Stimulated activated CD8-positive, alpha-beta memory T cell treated with anti-CD3 and anti-CD28 coated beads, Interleukin-7, amount 100 ng/mL, for 1 hour (primary cell): ENCODE measurements at places on chromosomes 6 and 20.

GRCh38 chr20:46784436-46785127, 75.1 kb downstream of the SLC2A10 start:
- no peak for DNase-seq

DNA sequence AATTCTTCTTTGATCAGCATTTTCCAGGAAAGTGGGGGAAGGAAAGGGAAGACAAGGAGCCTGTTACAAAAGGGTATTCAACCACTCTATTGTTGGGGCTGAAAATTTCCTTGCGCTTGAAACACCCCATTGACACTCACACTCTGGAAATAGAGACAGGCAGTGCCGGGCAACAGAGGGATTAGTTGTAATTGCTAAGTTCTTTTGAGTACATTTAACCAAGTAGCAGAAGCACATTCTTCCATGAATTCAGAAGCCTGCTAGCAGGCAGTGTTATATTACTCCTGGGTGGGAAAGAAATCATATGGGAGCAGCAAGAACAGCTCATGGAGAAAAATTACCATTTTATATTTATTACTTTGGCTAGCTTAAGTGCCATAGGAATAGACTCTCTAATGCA, 745.5 kb downstream of the C6orf118 start:
- no peak for DNase-seq

GRCh38 chr6:104281370-104281769, 578.3 kb downstream of the HACE1 start:
- DNase-seq, result no peak

DNA sequence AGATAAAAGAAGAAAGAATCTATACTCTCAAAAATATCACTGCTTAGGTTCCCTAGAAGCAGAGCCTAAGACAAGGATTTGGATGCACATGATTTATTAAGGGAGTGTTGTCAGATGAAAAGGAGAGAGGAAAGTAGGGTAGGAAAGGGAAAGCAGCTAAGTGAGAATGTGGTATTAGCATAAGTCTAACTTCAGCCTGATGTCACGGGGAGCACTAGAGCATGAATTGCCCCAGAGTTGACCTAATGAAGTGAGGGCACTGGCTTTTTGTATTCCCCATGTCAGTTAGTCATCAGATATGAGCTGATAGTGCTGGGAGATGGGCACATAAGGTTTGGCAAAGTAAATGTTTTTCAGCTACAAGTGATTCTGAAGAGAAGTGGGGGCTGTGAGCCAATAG, 129.0 kb upstream of the THEMIS start:
- DNase-seq, result no peak

DNA sequence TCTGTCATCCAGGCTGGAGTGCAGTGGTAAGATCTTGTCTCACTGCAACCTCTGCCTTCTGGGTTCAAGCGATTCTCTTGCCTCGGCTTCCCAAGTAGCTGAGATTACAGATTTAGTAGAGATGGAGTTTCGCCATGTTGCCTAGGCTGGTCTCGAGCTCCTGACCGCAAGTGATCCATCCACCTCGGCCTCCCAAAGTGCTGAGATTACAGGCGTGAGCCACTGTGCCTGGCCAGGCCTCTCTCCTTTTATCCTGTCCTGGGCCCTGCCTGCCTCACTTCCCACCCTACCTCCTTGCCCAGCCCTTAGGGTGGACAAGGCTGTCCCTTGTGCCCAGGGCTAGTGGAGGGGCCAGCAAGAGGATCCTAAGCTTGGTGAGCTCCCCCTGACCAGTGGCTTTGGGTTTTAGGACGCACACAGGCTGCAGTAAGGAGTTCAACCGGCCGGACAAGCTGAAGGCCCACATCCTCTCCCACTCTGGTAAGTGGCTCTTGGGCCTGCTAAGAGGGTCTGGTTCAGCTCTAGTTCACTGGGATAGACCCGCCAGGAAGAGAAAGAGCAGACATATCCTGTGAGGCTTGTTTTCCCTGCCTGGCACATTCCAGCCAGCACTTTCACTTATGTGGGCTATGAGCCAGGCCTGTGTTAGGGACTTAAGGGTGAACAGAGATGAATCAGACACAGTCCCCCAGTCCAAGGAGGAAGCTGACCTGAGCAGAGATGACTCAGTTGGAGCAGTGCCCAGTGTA, 21.9 kb upstream of the CHMP4B start:
- DNase-seq, result no peak

DNA sequence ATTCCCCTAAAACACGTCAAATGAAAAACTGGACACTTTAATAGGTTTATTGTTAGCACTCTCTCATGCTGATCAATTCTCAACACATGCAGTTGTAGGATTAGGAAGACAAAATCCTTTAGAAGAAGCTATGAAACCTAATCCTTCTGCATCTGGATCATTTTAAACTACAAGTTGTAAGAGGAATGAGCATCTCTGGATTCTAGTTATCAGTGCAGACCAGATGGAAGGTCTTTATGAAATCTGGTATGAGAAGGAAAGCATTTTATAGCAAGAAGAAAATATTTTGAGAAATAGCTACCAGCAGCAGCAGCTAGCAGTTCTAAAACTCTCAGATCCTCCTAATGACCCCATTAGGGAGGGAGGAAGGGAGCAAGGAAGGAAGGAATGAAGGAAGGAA, 4.1 kb downstream of the HTR1E start:
- DNase-seq, result no peak

DNA sequence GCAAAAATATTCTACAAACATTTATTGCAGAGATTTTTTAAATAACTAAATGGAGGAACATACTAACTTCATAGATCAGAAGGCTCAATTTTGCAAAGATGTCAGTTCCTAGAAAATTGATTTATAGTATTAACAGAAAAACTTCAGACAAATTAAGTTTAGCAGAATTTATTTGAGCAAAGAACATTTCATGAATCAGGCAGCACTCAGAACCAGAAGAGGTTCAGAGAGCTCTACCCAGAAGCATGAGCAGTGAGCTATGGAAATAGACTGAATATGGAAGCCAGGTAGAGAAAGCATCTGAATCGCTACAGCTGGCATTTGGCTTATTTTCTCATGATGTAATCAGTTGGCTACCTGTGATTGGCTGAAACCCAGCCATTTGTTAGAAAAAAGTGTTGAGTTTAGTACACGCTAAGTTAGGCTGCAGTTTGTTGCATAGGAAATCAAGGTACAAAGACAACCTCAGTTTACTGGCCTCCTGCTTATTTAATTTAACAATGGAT, 174.5 kb upstream of the TAB2 start:
- DNase-seq, result no peak

DNA sequence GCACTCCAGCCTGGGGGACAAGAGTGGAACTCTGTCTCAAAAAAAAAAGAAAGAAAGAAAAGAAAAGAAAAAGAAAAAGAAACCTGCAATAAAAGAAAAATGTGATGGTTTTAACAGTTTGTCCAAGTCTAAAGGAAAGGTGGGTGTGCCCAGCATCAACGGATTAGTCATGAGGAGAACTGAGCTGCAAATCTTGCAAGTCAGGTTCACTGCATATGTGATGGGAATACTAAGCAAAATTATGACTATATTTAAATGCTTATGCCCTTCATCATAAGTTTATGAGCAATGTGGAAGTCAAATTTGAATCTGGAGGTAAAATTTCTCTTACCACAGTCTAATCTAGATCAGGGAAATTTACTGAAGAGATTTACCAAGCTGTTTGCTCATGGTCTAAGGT, 13.1 kb upstream of the CDK19 start:
- DNase-seq, result no peak

DNA sequence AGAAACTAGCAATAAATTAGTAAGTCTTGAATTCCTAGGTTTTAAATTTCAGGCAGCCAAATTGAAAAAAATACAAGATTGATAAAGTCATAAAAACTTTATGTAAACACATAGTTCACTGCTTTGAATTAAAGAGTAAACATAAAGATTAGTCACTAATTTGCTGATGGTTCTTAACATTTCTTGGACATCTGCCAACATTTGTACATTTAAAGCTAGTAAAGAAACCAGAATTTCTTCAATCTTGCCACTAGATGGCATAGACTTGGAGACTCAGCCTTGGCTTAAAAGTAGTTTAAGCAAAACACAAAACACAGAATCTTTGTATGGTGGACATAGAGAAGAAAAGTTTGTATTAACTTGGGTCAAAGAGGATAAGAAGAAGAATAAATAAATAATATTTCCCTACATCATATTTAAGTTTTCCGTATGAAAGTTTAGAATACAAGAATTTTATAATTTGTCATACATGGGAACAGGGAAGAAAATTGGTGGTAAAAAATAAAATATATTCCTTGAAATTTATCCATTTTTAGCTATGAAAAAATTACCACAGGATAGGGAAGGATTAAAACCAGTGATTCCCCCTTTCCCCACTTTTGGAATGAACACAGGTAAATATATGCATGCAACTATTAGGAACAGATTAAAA, 41.7 kb upstream of the FAM135A start:
- no peak for DNase-seq

- no peak for DNase-seq
These were observed 12.3 kb downstream of the PKIB start for GRCh38 chr6:122622479-122622878.

- DNase-seq, result no peak
These were observed 139.6 kb downstream of the PHACTR3 start for GRCh38 chr20:59743767-59744485.

- DNase-seq, result no peak
These were observed 267.0 kb downstream of the TMEM242 start for GRCh38 chr6:157056275-157056674.

GRCh38 chr6:7721649-7722048, 4.2 kb upstream of the BMP6 start:
- no peak for DNase-seq

GRCh38 chr6:159121486-159121885, 47.7 kb upstream of the FNDC1 start:
- no peak for DNase-seq

DNA sequence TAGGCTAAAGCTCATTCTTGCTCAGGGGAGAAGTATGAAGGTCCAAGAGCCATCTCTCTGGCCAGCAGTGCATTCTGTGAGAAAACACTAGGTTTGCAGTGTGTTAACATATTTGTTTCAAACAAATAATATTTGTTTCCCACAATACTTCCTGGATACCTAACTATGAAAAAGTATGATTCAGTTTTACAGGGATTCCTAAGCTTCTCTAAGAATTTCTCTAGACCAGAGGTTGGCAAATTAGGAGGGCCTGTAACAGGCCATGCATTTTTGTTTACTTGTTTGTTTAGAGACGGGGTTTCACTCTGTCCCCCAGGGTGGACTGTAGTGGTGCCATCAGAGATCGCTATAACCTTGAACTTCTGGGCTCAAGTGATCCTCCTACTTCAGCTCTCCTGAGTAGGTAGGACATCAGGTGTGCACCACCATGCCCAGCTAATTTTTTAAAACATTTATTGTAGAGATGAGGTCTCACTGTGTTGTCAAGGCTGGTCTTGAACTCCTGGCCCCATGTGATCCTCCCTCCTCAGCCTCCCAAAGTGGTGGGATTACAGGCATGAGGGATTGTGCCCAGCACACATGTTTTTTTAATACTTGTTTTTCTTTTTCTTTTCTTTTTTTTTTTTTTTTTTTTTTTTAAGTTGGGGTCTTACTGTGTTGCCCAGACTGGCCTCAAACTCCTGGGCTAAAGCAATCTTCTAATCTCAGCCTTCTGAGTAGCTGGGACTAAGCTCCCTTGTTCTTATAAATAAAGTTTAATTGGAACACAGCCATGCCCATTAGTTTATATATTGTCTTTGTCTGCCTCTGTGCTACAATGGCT, 71.7 kb downstream of the ADGRG6 start:
- no peak for DNase-seq

- DNase-seq, result no peak
These were observed 304.9 kb upstream of the RNF24 start for GRCh38 chr20:4320291-4320690.

DNA sequence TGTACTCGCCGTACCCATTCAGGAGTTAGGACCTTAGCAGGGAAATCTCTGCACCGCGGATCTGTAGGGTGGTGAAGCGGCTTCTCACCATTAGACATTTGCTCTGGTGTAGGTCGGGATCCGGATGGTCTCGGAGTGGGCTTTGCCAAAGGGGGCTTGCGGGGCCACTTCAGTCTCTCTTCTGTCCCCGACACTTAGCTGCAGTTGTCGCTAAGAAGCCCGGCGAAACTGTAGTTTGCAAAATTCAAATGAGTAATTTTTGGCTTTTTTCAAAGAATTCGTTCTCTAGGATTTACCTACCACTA, 433 bp downstream of the QRSL1 start:
- DNase-seq, result peak; percentile 4

GRCh38 chr6:106118835-106119431, 32.8 kb downstream of the PRDM1 start:
- DNase-seq, result no peak

DNA sequence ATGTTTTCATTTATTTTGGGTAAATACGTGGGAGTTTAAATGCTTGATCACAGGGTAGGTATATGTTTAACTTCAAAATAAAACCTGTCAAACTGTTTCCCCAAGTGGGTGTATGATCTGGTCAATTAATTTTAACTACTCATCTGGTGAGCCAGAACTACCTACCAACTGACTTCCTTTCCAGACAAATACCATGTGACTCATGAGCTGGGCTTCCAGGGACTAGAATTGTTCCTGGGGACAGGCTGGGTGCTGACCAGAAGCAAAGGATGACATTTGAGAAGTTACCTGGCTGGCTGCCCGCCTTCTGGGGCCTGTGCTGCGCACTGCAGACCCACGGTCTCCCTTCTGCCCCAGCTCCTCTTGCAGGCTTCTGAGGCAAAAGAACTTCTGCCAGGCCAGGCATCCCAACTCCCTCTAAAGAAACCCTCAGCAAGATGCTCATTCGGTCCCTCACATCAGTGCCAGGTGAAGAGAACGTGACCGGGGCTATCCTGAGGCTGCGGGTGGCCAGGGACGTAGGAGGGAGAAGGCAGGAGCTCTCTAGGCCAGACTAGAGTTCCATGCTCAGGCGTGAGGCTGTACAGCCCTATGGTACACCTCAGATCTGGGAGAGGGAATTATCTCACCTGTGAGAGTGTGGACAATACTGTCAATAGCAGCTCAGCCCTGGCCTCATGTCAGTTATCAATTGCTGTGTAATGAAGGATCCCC, 103.6 kb downstream of the JPH2 start:
- no peak for DNase-seq

DNA sequence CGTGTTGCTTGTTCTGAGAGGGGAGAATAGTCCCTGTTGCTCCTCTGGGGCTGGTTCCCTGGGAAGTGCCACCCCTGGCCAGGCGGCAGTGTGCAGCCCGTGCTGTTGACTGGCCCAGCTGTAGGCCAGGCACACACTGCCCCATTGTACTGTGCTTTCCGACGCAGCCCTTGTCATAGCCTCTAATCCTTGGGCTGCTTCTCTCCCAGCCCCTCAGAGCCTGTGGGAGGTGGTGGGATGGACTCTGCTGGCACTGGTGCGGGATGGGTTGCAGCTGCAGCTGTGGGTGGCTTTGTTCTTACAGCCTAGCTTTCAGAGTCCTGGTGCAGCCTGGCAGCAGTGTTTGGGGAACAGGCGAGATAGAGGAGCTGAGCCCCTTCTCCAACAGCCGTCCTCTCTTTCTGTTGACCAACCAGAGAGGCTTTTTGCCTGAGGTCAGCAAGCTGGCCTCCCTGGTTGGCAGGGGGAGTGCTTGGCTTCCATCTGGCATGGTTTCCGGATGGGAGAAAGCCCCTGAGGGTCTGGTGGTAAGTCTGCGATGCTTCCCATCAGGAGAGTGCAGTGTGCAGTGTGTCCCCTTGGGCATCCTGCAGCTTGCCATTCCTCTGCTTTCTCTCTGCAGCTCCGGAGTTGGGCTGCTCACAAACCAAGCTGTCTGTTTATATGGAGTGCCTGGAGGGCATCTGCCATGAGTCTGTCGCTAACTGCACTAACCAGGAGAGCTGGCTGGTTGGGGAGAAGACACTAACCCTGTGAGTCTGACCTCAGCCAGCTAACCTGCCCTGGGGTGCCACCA, 12.1 kb downstream of the TJAP1 start:
- no peak for DNase-seq

- no peak for DNase-seq
These were observed 44.7 kb downstream of the MBOAT1 start for GRCh38 chr6:20167601-20168000.

GRCh38 chr6:80094017-80094416, 12.5 kb upstream of the BCKDHB start:
- DNase-seq, result no peak
